Non-pigmented ciliary epithelial cell (primary cell): ENCODE measurements at places on chromosomes 2 and 18.

DNA sequence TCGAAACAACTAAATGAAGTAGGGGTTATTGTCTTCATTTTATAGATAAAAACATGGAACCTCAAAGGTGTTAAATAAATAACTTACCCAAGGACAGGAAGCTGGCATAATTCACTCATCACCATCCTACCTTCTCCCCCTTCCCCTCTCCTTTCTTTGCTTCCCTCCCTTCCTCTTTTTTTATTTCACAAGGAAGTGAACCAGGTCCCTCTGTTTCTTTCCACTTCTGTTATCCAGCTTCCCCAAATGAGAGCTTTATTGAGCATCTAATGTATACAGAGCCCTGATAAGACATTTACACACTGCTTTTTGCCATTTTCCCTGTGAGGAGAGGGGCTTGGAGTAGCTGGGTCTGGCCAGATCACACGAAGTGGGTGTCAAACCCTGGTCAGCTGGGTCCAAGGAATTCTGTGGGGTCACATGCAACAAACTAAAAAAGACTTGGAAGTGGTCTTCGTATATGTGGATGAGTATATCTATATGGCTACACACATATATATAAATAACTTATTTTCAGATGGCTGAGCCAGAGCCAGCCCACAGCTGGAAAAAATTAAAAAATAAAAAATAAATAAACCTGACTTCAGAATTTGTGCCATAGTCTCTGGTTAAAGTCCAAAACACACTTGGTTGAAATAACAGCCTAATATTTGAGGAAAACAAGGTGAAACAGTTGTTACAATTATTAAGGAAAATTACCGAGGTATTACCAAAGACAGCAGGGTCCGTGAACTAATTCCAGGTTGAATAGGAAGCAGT is 49.3 kb upstream of the FOSL2 start:
- no peak for DNase-seq

DNA sequence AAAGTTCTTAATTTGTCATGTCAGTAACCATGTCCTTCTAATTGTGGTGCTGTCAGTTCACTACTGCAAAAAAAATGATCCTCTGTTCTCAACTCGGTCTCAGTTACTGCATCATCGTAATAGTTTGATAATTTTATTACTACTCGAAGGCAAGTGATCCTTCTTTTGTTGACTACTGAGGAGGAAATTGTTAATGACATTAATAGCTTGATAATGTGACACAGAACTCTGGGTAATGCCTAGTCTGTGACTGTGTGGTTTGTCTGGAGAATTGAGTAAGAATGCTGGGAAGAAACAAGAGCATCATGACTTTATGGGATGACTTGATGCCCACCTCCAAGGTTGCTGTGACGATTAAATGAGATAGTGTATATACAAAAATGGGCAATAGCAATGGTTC is 267.2 kb downstream of the LRRTM1 start:
- DNase-seq: no peak

DNA sequence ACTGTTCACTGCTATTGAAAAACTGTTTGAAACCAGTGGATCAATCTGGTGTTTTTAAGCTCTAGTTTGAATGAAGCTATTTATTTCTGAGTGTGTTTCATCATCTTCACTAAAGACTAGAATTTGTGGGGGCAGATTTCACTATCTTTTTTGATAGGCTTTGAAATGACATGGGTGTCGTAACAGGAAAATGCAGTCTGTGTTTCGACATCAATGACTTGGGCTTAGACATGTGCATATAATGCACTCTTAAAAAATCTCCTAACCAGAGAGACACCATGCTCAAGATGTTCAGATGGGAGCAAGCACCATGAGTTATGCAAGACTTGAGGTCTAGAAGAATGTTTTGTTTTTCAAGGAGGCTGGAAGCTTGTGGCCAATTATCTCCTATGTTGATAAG is 221.6 kb downstream of the GPD2 start:
- no peak for DNase-seq

DNA sequence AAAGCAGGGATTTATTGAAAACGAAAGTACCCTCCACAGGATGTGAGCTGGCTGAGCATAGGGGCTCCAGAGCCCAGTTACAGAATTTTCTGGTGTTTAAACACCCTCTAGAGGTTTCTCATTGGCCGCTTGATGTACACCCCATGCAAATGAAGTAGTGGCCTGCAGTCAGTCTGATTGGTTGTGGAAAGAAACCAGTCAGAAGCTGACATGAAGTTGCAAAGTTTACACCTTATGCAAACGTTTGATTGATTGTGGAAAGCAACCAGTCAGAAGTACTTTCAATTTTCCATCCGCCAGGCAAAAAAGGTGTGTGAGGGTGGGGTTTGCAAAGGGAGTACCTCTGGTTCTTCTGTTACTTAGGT is 62.3 kb downstream of the VWA3B start:
- no peak for DNase-seq
